Progenitor cell of endocrine pancreas (in vitro differentiated cells): ENCODE measurements at places on chromosomes 7 and 10. TPM values are rescaled to one million over a fixed set of nuclear protein-coding genes. Genes with fewer than 3 reads are reported as not detected.

- H3K4me1 ChIP-seq, result peaks cover 13% of the 10 kb centered on the region
- peak; percentile 51 for DNase-seq
- peak overlapping the region; percentile 96 for H3K4me3 ChIP-seq
- H3K27me3 ChIP-seq, result no peaks in the 10 kb centered on the region
These were observed 651 bp downstream of the MYO3A start for GRCh38 chr10:25934621-25935139.

DNA sequence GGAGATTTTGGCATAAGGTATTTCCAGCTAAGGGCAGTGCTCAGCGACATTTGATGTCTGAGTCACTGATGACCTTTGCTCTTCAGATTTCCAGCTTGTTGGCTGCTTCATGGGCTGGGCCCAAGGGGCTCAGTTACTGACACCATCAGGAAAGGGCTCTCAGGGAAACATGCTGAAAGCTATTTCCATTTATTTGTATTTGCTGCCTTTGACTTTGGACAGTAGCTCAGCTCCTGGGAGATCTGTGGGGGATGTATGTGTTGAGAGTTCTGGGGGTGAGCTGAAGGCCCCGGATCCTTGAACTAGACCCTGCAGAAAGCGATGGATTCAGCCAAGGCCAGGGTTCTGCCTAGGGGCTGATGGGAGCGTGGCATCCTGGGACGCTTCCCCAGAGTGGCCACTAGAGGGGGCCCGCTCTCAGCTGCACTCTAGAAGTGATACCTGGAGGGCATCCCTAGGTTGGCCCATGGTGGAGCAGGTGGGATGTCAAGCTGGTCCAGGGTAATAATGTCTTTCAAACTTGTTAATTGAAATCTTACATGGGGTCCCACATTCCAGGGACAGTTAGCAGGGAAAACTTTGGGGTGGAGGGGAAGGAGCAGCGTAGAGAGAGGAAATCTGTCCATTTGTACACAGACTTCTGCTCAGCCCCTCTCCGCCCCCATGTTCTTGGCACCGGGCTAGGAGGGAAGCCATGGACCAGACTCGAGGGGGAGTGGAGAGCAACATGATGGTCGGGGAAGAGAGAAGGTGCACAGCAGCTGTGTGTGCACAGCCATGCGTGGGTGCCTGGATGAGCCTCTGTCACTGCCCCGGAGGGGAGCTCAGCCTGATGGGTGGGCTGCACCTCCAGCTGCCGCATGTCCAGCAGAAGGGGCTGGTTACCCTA, 3.0 kb upstream of the BTBD16 start:
- peaks cover 19% of the 10 kb centered on the region for H3K4me1 ChIP-seq
- no peak overlapping the region for H3K4me3 ChIP-seq
- no peaks in the 10 kb centered on the region for H3K27me3 ChIP-seq
- DNase-seq, result peak; percentile 41

- peaks cover 2% of the 10 kb centered on the region for H3K4me1 ChIP-seq
- H3K36me3 ChIP-seq, result no peaks in the 10 kb centered on the region
- no peaks in the 10 kb centered on the region for H3K27me3 ChIP-seq
- no peak for DNase-seq
- H3K27ac ChIP-seq, result no peak overlapping the region
- no peak overlapping the region for H3K4me3 ChIP-seq
These were observed 43.4 kb downstream of the BPGM start for GRCh38 chr7:134690016-134690415.

GRCh38 chr7:71682841-71683781, 551.2 kb downstream of the GALNT17 start:
- H3K4me1 ChIP-seq, result peaks cover 10% of the 10 kb centered on the region
- peak overlapping the region; percentile 26 for H3K4me3 ChIP-seq
- H3K27ac ChIP-seq, result peak overlapping the region; percentile 35
- peaks cover 11% of the 10 kb centered on the region for H3K27me3 ChIP-seq

- H3K4me3 ChIP-seq, result no peak overlapping the region
- no peak overlapping the region for H3K27ac ChIP-seq
- H3K36me3 ChIP-seq, result no peaks in the 10 kb centered on the region
- no peak for DNase-seq
- no peaks in the 10 kb centered on the region for H3K27me3 ChIP-seq
- peaks cover 4% of the 10 kb centered on the region for H3K4me1 ChIP-seq
These were observed 61.4 kb upstream of the NME8 start for GRCh38 chr7:37786741-37787569.

DNA sequence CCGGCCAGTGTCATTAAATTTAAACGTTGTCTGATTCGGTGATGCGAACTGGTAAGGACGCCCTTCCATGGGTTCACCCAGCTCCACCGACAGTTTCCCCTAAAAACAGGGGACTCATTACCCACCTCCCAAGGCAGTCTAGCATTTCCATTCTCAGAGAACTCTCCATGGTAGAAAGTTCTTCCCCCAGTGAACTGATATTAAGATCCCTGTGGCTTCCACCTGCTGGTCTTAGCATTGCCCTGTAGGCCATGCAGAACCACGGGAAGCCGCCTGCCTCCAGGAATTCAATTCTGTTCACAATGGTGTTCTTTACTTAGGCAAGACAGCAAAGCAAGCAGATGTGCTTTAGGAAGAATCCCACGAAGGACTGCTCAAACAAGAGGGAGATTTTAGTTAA, 128.9 kb upstream of the NANOS1 start:
- H3K4me3 ChIP-seq, result no peak overlapping the region
- H3K36me3 ChIP-seq, result no peaks in the 10 kb centered on the region
- no peak overlapping the region for H3K27ac ChIP-seq
- peaks cover 13% of the 10 kb centered on the region for H3K4me1 ChIP-seq
- H3K27me3 ChIP-seq, result no peaks in the 10 kb centered on the region

- peaks cover 42% of the 10 kb centered on the region for H3K27me3 ChIP-seq
- DNase-seq, result no peak
- H3K4me1 ChIP-seq, result peaks cover 2% of the 10 kb centered on the region
- H3K27ac ChIP-seq, result no peak overlapping the region
- no peaks in the 10 kb centered on the region for H3K36me3 ChIP-seq
- no peak overlapping the region for H3K4me3 ChIP-seq
These were observed 481.8 kb downstream of the TFEC start for GRCh38 chr7:115548756-115549155.

DNA sequence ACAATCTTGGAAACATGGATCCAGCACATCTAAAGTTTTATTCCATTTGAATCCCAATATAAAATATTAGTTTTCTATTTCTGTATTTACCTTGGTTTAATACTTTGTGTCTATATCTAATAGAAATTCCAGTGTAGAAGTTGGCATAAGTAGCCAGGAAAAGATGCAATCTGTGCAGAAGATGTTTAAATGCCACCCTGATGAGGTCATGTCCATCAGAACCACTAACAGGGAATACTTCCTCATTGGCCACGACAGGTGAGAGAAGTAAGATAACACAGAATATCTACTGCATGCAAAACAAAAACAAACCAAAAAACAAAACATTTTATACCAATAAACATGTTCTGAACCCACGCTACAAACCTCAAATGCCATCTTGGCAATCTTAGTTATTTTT, 15.7 kb downstream of the PLEKHS1 start:
- H3K4me1 ChIP-seq, result peaks cover 33% of the 10 kb centered on the region
- no peak overlapping the region for H3K4me3 ChIP-seq
- no peak overlapping the region for H3K27ac ChIP-seq

- H3K36me3 ChIP-seq, result no peaks in the 10 kb centered on the region
- H3K27ac ChIP-seq, result no peak overlapping the region
- no peak for DNase-seq
- H3K4me1 ChIP-seq, result peaks cover 13% of the 10 kb centered on the region
- peaks cover 22% of the 10 kb centered on the region for H3K27me3 ChIP-seq
These were observed 61.9 kb downstream of the MKI67 start for GRCh38 chr10:128064108-128064969.

GRCh38 chr7:108124820-108125219, 5.3 kb downstream of the LAMB4 start:
- no peak overlapping the region for H3K27ac ChIP-seq
- H3K4me1 ChIP-seq, result peaks cover 2% of the 10 kb centered on the region
- no peak overlapping the region for H3K4me3 ChIP-seq
- H3K27me3 ChIP-seq, result no peaks in the 10 kb centered on the region
- no peaks in the 10 kb centered on the region for H3K36me3 ChIP-seq
- DNase-seq, result no peak

GRCh38 chr7:76358011-76358480, 745 bp downstream of the YWHAG start:
- peak overlapping the region; percentile 95 for H3K4me3 ChIP-seq
- H3K27me3 ChIP-seq, result no peaks in the 10 kb centered on the region
- peak overlapping the region; percentile 99 for H3K27ac ChIP-seq
- H3K36me3 ChIP-seq, result peaks cover 14% of the 10 kb centered on the region
- DNase-seq, result peak; percentile 12
- peaks cover 25% of the 10 kb centered on the region for H3K4me1 ChIP-seq

GRCh38 chr10:4405828-4406227, 420.2 kb upstream of the AKR1E2 start:
- no peak for DNase-seq
- peaks cover 6% of the 10 kb centered on the region for H3K27me3 ChIP-seq

GRCh38 chr10:51244748-51245490, 170.6 kb downstream of the PRKG1 start:
- peak overlapping the region; percentile 30 for H3K27ac ChIP-seq
- H3K4me1 ChIP-seq, result peaks cover 2% of the 10 kb centered on the region
- H3K36me3 ChIP-seq, result no peaks in the 10 kb centered on the region
- no peaks in the 10 kb centered on the region for H3K27me3 ChIP-seq
- H3K4me3 ChIP-seq, result no peak overlapping the region

- H3K4me3 ChIP-seq, result peak overlapping the region; percentile 0
- no peaks in the 10 kb centered on the region for H3K36me3 ChIP-seq
- DNase-seq, result no peak
- H3K27me3 ChIP-seq, result peaks cover 4% of the 10 kb centered on the region
- H3K27ac ChIP-seq, result peak overlapping the region; percentile 39
These were observed 70.2 kb upstream of the FGFR2 start for GRCh38 chr10:121668314-121669027.

GRCh38 chr7:26668821-26669220, 195.6 kb downstream of the SKAP2 start:
- DNase-seq, result no peak
- H3K27me3 ChIP-seq, result no peaks in the 10 kb centered on the region
- peaks cover 4% of the 10 kb centered on the region for H3K4me1 ChIP-seq
- H3K27ac ChIP-seq, result no peak overlapping the region
- H3K4me3 ChIP-seq, result no peak overlapping the region
- no peaks in the 10 kb centered on the region for H3K36me3 ChIP-seq

- peaks cover 11% of the 10 kb centered on the region for H3K27me3 ChIP-seq
- H3K36me3 ChIP-seq, result peaks cover 2% of the 10 kb centered on the region
- no peak overlapping the region for H3K27ac ChIP-seq
- no peak for DNase-seq
These were observed 312.0 kb upstream of the FZD1 start for GRCh38 chr7:90951986-90952954.

IQUB gene
- 2.0 and 2.5 TPM in 2 replicates for total RNA-seq

RBM28 gene
- total RNA-seq, result 51.0 and 56.7 TPM in 2 replicates

CPA2 gene
- 85.0 and 107 TPM in 2 replicates for total RNA-seq

AKR1E2 gene
- 7.4 and 10.0 TPM in 2 replicates for total RNA-seq

ANXA8L1 gene
- not detected in 2 replicates for total RNA-seq

NKX2-3 gene
- total RNA-seq, result not detected in 2 replicates

IL6 gene
- total RNA-seq, result not detected in 2 replicates

GHRHR gene
- not detected in 2 replicates for total RNA-seq

HTR5A gene
- total RNA-seq, result not detected in 2 replicates

BMPER gene
- total RNA-seq, result 0.36 and 0.69 TPM in 2 replicates

FAM25G gene
- total RNA-seq, result not detected in 2 replicates

SORBS1 gene
- total RNA-seq, result 25.2 and 30.7 TPM in 2 replicates
